Esophagus squamous epithelium (tissue), 5 donors: ENCODE measurements at places on chromosomes 12 and 14.

DNA sequence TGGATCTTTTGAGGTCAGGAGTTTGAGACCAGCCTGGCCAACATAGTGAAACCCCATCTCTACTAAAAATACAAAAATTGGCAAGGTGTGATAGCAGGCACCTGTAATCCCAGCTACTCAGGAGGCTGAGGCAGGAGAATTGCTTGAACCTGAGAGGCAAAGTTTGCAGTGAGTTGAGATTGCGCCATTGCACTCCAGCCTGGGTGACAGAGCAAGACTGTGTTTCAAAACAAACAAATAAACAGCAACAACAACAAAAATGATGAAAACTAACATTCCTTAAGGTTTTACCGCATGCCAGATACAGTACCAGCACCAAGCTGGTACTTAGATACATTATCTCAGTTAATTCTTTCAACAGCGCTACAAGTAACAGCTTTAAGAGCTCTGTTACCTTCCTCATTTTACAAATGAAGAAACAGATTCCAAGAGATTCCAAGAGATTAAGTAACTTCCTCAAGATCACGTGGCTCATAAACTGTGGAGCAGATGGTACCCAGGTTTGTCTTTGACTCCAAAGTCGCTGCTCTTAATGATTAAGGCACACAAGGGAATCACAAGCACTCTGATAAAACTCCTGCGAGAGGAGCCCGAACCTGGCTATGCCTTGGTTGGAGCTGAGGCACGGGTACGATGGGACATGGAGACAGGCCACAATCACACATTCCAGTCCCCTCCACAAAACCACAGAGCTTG is 17.7 kb upstream of the PLEK2 start:
- no peak for DNase-seq

DNA sequence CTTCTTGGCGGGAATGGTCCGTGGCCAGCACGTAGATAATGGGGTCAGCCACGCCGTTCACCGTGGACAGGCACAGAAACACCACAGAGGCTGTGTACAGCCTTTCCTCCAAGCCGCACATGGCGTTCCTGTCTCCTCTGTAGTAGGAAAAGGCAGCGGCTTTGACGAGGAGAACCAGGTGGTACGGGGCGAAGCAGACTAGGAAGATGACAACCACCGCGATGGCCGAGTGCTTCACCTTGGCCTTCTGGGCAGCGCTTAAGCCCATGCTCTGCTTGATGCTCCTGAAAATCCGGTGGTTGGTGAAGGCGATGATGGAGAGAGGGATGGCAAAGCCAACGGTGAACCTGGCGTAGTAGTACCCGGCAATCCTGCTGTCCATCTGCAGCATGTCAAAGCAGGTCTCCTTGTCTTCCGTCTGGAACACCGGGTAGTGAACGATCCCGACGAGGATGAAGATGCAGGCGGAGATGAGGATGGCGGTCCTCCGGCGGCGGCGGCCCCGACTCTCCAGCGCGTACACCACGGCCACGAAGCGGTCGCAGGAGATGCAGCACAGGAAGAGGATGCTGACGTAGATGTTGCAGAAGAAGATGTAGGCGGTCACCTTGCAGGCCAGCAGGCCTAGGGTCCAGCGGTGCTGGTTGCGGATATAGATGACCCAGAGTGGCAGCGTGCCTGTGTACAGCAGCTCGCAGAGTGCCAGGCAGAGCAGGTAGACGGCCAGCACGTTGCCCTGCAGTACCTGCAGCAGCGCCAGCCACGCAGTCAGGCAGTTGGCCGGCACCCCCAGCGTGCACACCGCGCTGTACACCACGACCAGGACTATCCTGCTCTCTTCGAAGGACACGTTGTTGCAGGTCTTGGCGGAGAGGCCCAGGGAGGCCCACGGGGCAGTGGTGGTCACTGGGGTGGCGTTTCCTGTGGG is 13.8 kb downstream of the GPR132 start:
- DNase-seq, result no peak

DNA sequence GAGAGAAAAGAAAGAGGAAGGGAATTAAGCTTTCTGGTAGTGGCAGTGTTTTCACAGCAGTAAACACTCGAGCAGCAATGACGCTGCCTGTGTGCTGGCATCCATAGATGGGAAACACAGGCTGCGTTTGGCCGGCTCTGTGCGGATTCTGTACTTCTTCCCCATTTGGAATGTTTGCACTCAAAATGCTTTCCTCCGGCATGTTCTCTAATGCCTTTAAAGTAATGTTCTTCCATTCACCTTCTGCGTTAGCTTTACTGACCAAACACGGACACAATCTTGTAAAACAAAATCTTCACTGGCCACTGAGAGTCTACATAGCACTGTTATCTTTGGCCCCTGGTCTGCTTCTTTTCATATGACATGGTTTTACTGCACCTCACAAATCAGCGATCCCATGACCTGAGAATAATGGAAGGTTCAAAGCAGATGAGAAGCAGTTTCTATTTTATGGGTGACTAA is 31.4 kb downstream of the DCP1B start:
- DNase-seq, result no peak

DNA sequence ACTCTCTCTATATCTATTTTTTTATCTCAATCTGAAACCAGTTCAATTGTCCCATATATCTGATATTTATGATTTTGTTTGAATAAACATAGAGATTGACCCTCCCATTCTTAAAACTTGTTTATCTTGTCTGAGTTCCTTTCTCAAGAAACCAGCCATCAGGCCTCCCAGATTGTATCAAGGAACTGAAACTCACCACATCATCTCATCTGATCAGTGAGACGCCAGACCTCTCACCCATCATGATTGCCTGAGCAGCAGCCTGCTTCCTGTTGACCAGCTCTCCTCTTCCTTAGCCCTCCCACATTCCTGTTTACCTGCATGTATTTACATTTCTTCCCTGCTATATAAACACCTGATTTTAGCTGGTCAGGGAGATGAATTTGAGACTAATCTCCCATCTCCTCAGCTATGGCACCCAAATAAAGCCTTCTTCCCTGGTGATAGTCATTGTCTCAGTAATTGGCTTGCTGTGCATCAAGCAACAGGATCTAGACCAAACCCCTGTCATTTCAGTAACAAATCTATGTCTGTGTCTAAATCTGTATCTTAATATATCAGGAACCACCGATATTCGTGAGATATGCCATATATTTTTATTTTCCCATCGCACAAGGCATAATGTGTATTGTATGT is 323.6 kb downstream of the TMTC2 start:
- DNase-seq, result no peak

- DNase-seq, result no peak
These were observed 446.9 kb downstream of the ATP23 start for GRCh38 chr12:58388261-58388660.

- DNase-seq, result no peak
These were observed 89.6 kb downstream of the C12orf75 start for GRCh38 chr12:105420046-105420445.

DNA sequence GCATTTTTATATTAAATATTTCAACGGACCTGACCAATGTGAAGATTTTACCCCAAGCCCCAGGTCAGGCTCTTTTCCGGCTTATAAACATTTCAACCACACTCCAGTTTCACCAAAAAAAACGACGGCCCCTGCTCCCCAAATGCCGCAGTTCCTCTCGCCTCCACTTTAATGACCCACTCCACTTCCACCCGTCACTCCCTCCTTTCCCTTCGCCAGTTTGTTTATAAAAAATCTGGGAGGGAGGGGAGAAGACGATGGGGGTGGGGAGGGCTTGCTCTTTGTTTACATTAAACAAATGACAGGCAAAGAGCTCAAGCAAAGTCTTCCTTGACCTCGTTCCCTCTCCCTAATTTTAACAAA is 5.4 kb downstream of the SIX6 start:
- DNase-seq, result no peak
